Upper lobe of right lung (tissue), 1 donor: ENCODE measurements at places on chromosomes 7 and 10. TPM values are rescaled to one million over a fixed set of nuclear protein-coding genes. Genes with fewer than 3 reads are reported as not detected.

SNX10 gene
- 73.8 TPM for total RNA-seq

RASA4 gene
- total RNA-seq: 78.8 TPM

ARID5B gene
- 34.1 TPM for total RNA-seq

FFAR4 gene
- total RNA-seq: 4.9 TPM

PLCE1 gene
- total RNA-seq: 14.3 TPM

LGI1 gene
- total RNA-seq: not detected

- no peak overlapping the region for H3K27ac ChIP-seq
- no peak overlapping the region for H3K4me3 ChIP-seq
- no peaks in the 10 kb centered on the region for H3K27me3 ChIP-seq
These were observed 148.1 kb upstream of the ZNF92 start for GRCh38 chr7:65225422-65226006.

GRCh38 chr10:66772548-66773471, 153.0 kb upstream of the LRRTM3 start:
- H3K4me3 ChIP-seq: no peak overlapping the region
- no peaks in the 10 kb centered on the region for H3K36me3 ChIP-seq
- no peaks in the 10 kb centered on the region for H3K4me1 ChIP-seq
- no peaks in the 10 kb centered on the region for H3K27me3 ChIP-seq

DNA sequence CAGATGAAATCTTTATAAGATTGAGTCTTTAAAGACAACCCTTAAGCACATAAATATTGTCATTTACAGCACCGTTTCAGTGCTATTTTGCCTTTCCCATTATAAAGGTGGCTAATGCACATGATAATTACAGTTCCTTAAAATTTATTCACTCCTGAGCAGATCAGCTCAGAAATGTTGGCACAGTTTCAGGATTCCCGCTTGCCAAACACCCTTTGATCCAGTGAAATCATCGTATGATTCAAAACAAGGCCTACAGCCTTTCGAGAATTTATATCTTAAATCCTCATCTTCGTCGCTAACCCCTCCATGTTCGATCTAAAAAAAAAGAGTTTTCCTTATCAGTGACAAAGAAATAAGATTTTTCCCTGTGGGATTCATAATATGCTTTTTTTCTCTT, 14.1 kb upstream of the SOSTDC1 start:
- H3K27me3 ChIP-seq: no peaks in the 10 kb centered on the region
- no peaks in the 10 kb centered on the region for H3K4me1 ChIP-seq
- H3K4me3 ChIP-seq: no peak overlapping the region
- DNase-seq: no peak

DNA sequence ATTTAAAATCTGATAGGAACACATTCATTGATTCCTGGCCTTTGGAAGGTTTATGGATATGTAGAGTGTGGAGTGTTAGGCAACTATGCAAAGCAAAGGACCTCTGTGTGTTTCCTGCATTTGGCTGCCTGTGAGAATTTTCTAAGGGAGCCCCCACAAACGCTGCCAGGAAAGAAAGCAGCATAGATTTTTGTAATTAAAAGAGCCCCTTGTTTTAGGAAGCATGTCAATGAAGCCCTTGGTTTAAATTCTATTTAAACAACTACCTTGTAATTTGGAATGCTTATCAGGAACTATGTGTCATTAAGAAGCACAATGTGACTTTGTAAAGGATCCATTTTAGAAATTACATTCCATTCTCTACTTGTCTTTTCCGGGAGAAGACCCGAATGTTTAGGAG, 742.5 kb downstream of the NXPH1 start:
- H3K36me3 ChIP-seq: no peaks in the 10 kb centered on the region
- H3K27ac ChIP-seq: no peak overlapping the region
- no peaks in the 10 kb centered on the region for H3K27me3 ChIP-seq
- DNase-seq: no peak
- no peaks in the 10 kb centered on the region for H3K4me1 ChIP-seq

DNA sequence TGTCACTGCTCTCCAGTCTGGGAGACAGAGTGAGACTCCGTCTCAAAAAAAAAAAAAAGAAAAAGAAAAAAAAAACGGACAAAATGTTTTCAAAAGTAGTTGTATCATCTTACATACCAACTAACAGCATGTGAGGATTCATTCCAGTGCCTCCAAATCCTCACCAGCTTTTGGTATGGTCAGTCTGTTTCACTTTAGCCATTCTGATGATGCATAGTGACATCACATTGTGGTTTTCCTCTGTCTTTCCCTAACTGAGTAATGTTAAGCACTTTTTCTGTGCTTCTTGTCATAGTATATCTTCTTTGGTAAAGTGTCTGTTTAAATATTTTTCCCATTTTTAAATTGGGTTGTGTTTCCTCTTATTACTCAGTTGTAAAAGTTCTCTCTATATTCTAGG, 251.4 kb upstream of the CTBP2 start:
- H3K27me3 ChIP-seq: peaks cover 5% of the 10 kb centered on the region
- DNase-seq: no peak
- H3K27ac ChIP-seq: no peak overlapping the region

- no peaks in the 10 kb centered on the region for H3K4me1 ChIP-seq
- H3K27ac ChIP-seq: no peak overlapping the region
- no peaks in the 10 kb centered on the region for H3K27me3 ChIP-seq
- no peak overlapping the region for H3K4me3 ChIP-seq
- DNase-seq: no peak
These were observed 175.7 kb downstream of the GFRA1 start for GRCh38 chr10:116097239-116097784.

- DNase-seq: no peak
- no peaks in the 10 kb centered on the region for H3K4me1 ChIP-seq
- no peak overlapping the region for H3K4me3 ChIP-seq
These were observed 30.2 kb downstream of the SLC39A12 start for GRCh38 chr10:17981766-17982380.

DNA sequence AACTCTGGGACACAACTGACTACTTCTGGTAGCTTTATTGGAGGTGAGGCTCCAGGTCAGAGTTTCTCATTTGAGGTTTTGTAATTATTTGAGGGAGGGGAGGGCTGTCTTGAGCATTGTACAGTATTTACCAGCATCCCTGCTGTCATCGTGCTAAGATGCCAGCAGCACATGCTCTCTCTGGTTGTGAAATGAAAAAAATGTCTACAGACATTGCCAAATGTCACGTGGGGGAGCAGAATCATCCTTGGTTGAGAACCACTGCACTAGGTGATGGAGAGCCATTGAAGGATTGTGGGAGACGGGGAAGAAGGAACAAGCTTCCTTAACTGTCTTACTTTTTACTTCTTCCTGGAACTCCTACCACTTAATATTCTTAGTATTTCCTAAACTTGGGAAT, 5.0 kb downstream of the SEPTIN7 start:
- DNase-seq: no peak
- no peak overlapping the region for H3K27ac ChIP-seq
- H3K4me1 ChIP-seq: peaks cover 29% of the 10 kb centered on the region
- H3K27me3 ChIP-seq: no peaks in the 10 kb centered on the region
- H3K36me3 ChIP-seq: no peaks in the 10 kb centered on the region

DNA sequence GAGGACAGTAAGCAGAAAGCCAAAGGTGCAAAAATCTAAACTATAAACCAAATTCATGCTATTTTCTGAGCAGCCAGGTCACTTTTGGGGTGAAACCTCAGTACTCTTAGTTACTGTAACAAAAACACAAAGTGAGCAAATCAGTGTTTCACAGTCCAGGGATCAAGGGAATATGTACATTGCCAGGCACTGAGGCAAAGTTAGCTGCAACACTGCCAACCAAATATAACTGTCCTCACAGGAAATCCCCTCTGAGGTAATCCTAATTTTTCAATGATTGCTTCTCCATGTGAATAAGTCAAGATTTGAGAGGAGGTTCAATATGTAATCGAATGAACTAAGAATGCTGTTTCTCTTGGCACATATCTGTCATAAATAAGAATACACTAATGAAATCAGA, 229.7 kb downstream of the TSPAN12 start:
- H3K27me3 ChIP-seq: no peaks in the 10 kb centered on the region
- no peak for DNase-seq
- H3K27ac ChIP-seq: no peak overlapping the region
- no peaks in the 10 kb centered on the region for H3K4me1 ChIP-seq
- no peak overlapping the region for H3K4me3 ChIP-seq

DNA sequence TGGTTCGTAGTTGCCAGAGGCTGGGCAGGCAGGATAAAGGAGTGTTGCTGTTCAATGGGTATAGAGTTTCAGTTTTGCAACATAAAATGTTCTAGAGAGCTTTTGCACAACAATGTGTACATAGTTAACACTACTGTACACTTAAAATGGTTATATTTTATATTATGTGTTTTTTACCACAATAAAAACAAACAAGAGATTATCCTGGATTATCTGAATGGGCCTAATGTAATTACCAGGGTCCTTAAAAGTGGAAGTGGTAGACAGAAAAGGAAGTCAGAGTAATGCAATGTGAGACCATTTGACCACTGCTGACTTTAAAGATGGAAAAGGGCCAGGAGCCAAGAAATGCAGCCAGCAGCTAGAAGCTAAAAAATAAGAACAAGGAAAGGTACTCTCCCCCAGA, 159.7 kb downstream of the SGMS1 start:
- H3K27ac ChIP-seq: no peak overlapping the region
- H3K36me3 ChIP-seq: peaks cover 11% of the 10 kb centered on the region
- no peaks in the 10 kb centered on the region for H3K27me3 ChIP-seq

GRCh38 chr7:31663072-31663471, 23.9 kb upstream of the PPP1R17 start:
- peaks cover 4% of the 10 kb centered on the region for H3K4me1 ChIP-seq
- no peak for DNase-seq
- no peak overlapping the region for H3K4me3 ChIP-seq
- H3K36me3 ChIP-seq: no peaks in the 10 kb centered on the region
- no peaks in the 10 kb centered on the region for H3K27me3 ChIP-seq

DNA sequence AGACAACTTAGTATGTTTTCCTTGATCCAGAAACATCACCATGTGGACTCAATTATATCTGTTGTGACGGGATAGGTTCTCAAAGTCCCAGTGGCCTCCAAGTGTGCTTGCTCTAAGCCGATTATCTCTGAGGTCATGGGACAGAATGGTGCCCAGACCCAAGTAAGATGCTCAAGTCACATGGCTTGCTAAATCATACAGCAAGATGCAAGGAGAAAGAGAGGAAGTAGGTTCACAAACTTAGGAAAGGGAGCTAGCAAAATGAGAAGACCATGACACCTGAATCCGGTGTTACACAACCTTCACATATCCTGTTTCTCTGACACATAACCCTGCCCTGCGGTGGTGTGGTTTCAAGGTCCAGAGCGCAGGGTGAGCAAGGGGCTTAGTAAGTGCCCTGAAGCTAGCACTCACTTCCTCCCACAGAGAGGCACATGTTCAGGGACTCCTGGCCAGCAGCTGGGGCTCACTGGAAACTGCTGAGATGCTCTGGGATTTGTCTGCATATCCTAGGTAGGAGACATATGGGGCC, 590.9 kb upstream of the ANKRD30A start:
- DNase-seq: no peak
- H3K27me3 ChIP-seq: no peaks in the 10 kb centered on the region
- no peak overlapping the region for H3K27ac ChIP-seq
- H3K36me3 ChIP-seq: no peaks in the 10 kb centered on the region

DNA sequence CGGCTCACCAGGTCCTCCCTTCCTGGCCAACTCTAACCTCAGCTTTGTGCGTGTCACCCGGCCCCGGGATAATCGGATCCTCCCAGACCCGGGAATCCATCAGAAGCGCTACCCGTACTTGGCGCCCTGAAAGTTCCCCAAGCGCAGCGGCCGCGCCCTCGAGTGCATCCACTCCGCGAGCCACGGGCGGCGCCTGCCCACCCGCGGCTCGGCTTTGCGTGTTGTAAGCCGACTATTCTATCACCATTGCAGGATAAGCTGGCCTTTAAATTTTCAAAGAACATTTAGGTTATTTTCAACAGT, 35.7 kb upstream of the EBLN1 start:
- H3K36me3 ChIP-seq: no peaks in the 10 kb centered on the region
- H3K4me1 ChIP-seq: no peaks in the 10 kb centered on the region
- H3K27me3 ChIP-seq: no peaks in the 10 kb centered on the region
- peak; percentile 79 for DNase-seq
- H3K4me3 ChIP-seq: peak overlapping the region; percentile 72

DNA sequence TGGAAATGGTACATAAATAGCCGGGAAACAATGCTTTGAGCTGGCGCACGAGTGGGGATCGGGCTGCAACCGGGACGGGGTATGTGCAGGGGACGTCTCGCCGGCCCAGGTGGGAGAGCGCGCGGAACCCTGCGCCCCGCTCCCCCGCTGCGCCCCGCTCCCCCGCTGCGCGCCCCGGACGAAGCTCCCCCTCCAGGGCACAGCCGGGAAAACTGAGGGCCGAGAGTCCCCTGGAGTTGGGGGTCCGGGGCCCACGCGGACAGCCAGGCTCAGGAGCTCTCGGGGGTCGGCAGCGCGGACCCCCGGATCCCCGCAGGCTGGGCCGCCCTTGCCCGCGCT, 514 bp downstream of the RADIL start:
- H3K4me3 ChIP-seq: peak overlapping the region; percentile 60
- H3K36me3 ChIP-seq: no peaks in the 10 kb centered on the region
- no peaks in the 10 kb centered on the region for H3K27me3 ChIP-seq

DNA sequence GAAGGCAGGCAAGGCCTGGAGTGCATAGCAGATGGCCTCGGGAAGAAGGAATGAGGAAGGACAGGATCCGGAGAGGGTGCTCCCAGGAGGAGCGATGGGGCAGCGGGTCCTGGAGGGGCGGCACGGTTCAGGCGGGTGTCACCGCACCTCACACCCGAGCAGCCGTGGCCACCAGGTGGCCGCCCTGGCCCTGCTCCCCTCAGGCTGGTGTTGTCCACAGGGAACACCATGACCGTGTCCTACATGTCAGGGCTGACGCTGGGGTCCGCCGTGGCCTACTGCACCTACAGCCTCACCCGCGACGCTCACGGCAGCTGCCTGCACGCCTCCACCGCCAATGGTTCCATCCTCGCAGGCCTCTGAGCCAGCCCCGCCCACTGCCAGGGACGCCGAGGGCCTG, 19.8 kb downstream of the SLC29A4 start:
- DNase-seq: no peak
- H3K4me3 ChIP-seq: no peak overlapping the region
- H3K36me3 ChIP-seq: peaks cover 11% of the 10 kb centered on the region
- no peaks in the 10 kb centered on the region for H3K4me1 ChIP-seq
- H3K27me3 ChIP-seq: no peaks in the 10 kb centered on the region
- no peak overlapping the region for H3K27ac ChIP-seq

DNA sequence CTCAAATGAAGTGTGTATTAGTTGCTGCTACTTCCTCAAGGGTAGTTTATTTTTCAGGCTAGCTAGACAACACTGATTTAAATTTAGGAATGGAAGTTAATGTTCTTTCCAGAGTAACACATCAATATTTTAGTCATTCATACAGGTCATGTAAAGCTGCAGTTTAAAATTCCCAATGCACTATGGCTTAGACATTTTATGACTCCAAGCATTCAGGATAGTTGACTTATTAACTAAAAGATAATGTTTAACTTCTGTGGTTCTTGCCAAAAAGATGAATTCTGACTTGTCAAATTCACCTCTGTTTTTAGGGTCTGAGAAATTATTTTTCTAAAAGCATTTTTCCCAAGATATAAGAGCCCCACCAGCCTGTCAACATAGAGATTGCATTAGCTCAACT, 131.9 kb downstream of the TFPI2 start:
- H3K27me3 ChIP-seq: no peaks in the 10 kb centered on the region
- H3K36me3 ChIP-seq: no peaks in the 10 kb centered on the region
- no peak overlapping the region for H3K4me3 ChIP-seq
- no peaks in the 10 kb centered on the region for H3K4me1 ChIP-seq
- H3K27ac ChIP-seq: no peak overlapping the region
- no peak for DNase-seq

- H3K27me3 ChIP-seq: no peaks in the 10 kb centered on the region
- H3K4me3 ChIP-seq: no peak overlapping the region
- H3K36me3 ChIP-seq: no peaks in the 10 kb centered on the region
- DNase-seq: no peak
- H3K27ac ChIP-seq: no peak overlapping the region
These were observed 244.1 kb downstream of the PTPRN2 start for GRCh38 chr7:158343526-158343925.
